ENCODE measurements at places on chromosomes 1 and 21.
A peak's percentile ranks its signal among the peaks of the same experiment; 100 is the strongest.

GRCh38 chr1:59730302-59730701 is 84.4 kb upstream of the HOOK1 start:
- no peak for DNase-seq

DNA sequence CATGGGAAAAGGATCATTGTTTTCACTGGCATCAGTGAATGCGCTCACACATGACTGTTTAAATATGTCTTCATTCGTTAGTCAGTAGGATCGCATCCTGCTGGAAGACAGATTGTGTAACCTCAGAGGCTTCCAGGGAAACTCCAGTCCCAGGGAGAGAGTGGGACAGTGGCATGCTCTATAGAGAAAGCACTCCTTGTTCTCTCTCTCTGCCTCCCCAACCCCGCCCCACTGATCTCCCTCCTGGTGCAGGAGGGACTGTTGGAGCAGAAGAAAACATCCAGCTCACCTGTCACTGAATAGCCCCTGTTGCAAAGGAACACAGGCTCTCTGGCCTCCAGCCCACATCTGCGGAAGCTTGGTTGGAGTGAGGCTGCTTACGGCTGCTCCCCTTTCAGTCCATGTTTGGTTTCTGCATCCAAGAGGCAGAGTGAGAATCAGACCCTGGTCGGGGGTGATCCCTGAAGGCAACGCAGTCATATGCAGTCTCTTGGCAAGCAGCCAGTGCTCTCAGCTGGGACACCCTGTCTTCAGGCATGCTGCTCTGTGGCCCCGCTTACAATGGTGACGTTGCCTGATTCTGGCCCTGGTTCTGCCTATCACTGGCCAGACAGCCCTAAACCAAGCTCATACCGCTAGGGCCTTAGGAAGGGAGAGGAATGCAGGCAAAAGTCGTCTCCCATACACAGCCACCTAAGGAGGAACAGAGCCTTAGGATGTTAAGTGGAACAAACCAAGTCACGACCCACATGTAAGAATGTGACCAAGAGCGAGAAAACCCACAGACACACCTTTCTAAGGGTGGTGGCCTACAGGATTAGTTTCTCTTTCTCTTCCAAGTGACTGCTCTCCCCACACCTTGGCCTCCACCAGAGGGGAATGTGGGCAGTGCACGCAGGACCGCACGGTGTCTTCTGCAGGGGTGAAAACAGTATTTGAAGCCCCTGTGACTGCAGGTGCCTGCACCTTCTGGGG is 39.7 kb downstream of the BACE2 start:
- DNase-seq, result no peak

DNA sequence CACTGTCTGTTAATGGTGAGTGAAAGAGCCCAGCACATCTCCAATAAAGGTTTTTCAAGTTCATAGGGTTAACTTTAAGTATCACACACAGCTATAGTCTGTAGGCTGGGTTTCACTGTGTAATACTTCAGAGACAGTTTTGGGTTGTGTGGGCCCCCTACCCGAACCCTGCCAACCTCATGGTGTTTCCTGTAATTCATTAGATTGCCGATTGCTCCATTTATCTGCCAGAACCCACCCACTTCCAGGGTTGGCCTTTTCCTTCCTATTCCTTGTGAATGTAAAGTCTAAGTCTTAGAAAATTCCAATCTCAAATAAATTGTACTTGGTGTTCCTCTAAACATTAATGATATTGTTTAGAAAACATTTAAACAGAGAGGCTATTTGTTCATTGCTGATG is 43.6 kb downstream of the CTTNBP2NL start:
- no peak for DNase-seq

DNA sequence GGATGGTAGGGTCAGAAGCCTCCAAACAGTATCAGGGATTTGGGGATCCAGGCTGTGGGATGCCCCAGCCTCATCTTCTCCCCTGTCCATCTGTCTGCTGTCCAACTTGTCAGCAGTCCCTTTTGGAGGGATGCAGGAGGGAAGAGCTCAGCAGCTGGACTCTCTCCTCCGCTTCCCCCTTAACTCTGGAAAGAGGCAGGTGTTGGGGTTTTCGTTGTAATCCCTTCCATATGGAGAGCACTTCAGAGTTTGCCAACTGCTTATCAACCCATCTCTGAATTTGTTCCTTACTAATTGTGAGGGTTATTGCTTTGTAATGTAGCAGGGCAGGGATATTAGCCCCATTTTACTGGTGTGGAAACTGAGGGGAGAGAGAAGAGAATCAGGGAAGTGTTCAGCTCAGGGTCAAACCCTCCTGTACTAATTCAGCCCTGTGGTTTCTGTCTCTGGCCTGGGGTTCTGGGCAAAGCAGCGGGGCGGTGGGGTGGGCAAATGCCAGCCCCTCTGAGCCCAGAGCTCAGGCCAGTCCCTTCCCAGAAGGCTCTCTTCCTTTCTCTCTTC is 3.2 kb downstream of the CITED4 start:
- DNase-seq, result no peak

DNA sequence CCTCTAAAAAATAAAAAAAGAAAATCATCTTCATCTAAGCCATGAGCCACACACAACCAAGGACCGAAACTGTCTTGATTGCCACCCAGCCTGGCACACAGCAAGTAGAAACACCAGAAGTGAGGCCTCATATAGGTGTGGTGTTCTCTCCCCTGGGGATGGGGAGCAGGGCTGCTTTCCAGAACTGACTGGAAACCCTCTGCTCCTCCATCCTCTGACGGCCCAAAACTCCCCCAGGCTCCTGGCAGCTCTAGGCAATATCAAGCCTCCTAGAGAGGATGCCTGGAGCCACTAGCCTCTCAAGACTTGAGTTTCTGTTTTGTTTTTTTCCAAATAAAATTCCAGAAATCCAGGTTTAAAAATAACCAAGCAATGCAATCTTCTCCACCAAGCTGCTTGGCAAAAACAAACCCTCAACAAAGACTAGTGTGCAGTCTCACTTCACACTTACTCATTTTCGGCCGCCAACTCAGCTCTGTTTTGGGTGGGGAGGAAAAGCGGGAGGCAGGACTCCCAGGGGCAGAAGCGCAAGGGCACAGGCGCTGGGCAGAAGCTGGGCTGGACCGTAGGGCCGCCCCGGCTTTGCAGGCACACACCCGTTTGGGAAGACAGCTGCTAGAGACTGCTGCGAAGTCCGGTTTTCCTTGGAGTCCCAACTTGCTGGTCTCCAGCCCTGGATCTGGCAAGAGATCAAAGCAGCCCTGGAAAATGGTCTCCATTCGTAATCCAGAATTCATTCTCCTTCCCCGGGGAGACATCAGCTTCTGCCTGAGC is 78.2 kb upstream of the CAPZB start:
- peak; percentile 55 for DNase-seq

- DNase-seq, result no peak
Measured at GRCh38 chr1:218380125-218380977, 35.2 kb downstream of the TGFB2 start.

DNA sequence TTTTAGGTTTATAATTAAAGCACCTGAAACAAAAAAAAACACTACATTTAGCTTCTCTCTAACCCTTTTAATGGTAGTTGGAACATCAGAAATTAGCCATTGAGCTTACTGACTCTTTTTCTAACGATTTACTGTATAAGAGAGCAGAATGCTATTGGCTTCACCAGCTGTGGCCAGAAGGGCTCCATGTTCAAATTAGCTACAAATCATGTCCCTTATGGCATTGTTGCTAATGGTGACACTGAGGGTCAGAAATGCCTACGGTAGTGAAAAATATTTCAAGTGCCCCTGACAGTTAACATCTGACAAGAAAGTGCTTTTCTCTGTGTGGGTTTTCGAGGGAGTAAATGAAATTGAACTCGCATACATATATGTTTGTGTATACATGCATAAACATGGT is 232.7 kb downstream of the NFIA start:
- DNase-seq, result no peak

- DNase-seq, result no peak
Measured at GRCh38 chr21:42760951-42761751, 107.7 kb downstream of the PDE9A start.

Measured in GOT3 (cell line).